ENCODE measurements at places on chromosomes 2 and 18. TPM values are rescaled to one million over a fixed set of nuclear protein-coding genes. Genes with fewer than 3 reads are reported as not detected.

Gene PID1
- 3.7 TPM for total RNA-seq

Gene LINC00305
- total RNA-seq, result not detected

Gene TMEM247
- not detected for total RNA-seq

Gene COL4A4
- total RNA-seq, result 2.4 TPM

All from A549 treated with GW870086 at 1 μM for 4 hours (cell line).